SJSA1 (cell line): ENCODE measurements at places on chromosomes 2 and 18.

DNA sequence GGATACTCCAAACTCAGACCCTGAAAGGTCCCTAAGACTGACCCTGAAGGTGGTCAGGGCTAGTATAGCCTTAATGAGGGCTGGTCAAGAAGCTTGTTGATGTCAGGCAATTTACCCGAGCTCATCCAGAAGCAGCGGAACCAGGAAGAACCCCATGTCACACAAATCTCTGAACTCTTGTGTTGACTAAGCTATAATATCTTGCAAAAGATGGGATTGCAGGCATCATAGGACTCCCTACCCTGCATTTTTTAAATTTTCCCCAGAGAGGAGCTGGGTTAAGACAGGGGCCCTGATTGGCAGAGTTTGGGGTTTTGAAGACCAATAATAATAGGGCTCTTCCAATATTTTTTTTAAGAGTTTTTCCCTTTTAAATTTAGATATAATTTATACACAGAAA is 2.0 kb upstream of the PLEKHB2 start:
- H3K36me3 ChIP-seq: peaks cover 11% of the 10 kb centered on the region; the same call in 1 of the 2 replicates
- no peak overlapping the region for H3K27ac ChIP-seq
- H3K27me3 ChIP-seq: no peaks in the 10 kb centered on the region
- DNase-seq: no peak
- no peak overlapping the region for H3K4me3 ChIP-seq
- peaks cover 28% of the 10 kb centered on the region for H3K4me1 ChIP-seq

GRCh38 chr18:7946734-7947377 is 379.7 kb downstream of the PTPRM start:
- DNase-seq: peak; percentile 89
- peak overlapping the region; percentile 75 for H3K27ac ChIP-seq
- no peaks in the 10 kb centered on the region for H3K27me3 ChIP-seq
- no peaks in the 10 kb centered on the region for H3K36me3 ChIP-seq
- H3K4me1 ChIP-seq: peaks cover 41% of the 10 kb centered on the region

DNA sequence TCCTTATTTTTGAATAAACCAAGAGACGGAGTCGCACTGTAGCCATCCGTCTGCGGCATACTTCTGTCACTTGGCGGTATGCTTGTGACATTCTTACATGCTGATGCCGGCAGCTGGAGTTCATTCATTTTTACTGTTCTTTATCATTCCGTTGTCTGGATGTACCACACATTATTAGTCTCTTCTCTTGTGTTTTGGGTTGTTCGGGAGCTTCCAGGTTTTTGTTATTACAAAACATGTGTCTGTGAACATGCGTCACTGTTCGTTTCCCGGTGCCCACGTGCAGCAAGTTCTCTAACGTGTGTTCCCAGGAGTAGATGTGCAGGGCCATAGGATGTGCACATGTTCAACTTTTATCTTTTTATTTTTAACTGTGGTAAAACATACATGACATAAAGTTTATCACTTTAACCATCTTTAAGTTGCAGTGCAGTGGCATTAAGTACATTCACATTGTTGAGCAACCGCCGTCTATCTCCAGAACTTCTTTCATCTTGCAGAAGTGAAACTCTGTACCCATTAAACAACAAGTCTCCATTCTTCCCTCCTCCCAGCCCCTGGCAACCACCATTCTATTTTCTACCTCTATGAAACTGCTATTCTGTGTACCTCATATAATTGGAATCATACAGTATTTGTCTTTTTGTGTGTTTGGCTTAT is 40.1 kb downstream of the MTCL1 start:
- no peak overlapping the region for H3K27ac ChIP-seq
- no peak overlapping the region for H3K4me3 ChIP-seq

- no peak overlapping the region for H3K27ac ChIP-seq
- H3K4me3 ChIP-seq: no peak overlapping the region
- H3K36me3 ChIP-seq: no peaks in the 10 kb centered on the region
- H3K27me3 ChIP-seq: no peaks in the 10 kb centered on the region
- no peak for DNase-seq
- no peaks in the 10 kb centered on the region for H3K4me1 ChIP-seq
Observed at GRCh38 chr2:228762565-228762964, 508.5 kb downstream of the PID1 start.

- no peaks in the 10 kb centered on the region for H3K27me3 ChIP-seq
- DNase-seq: no peak
- H3K4me1 ChIP-seq: peaks cover 31% of the 10 kb centered on the region
- H3K27ac ChIP-seq: peak overlapping the region; percentile 81
- H3K4me3 ChIP-seq: peak overlapping the region; percentile 93
- H3K36me3 ChIP-seq: peaks cover 9% of the 10 kb centered on the region
Observed at GRCh38 chr18:12656605-12656937, 1.3 kb downstream of the SPIRE1 start.

DNA sequence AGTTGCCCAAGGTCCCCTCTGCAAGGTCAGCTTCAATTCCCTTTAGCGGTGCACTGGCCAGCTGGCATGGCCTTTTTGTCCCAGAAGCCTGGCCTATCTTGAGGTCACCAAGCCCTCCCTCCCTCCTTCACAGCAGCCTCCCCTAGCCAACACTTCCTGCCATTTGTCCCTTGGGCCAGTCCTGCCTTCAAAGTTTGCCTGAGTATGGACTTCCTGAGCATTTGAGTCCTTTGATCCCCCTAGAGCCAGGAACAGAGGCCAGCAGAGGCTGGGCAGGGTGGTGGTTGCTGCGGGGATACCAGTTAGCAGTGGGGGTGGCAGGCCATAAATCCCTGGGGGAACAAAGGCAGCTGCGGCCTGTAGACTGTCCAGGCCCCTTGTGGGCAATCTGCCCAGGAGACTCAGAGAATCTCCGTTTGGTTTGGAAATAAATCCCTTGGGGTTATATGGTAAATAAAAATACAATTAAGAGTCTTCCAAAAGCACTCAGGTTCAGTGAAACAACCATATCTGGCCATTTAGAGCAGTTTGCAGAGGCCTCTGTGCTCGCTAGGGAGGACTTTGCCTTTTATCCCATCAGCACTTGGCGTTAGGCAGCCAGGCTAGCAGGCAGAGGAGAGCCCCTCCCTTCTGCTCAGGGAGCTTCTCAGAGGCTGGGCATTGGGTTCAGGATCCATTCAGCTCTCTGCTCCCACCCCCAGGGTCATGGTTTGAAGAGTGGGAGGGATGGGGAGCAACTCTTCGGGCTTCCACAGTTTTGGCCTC is 3.1 kb upstream of the HES6 start:
- H3K27me3 ChIP-seq: peaks cover 11% of the 10 kb centered on the region
- no peak overlapping the region for H3K27ac ChIP-seq
- no peak for DNase-seq
- no peak overlapping the region for H3K4me3 ChIP-seq
- H3K36me3 ChIP-seq: peaks cover 15% of the 10 kb centered on the region

GRCh38 chr2:175432793-175433192 is 251.3 kb upstream of the ATP5MC3 start:
- DNase-seq: no peak
- H3K4me3 ChIP-seq: no peak overlapping the region
- 0 out of 2 replicates have a peak, but pooled peaks cover 5% of the 10 kb centered on the region for H3K27me3 ChIP-seq
- H3K27ac ChIP-seq: no peak overlapping the region
- H3K36me3 ChIP-seq: no peaks in the 10 kb centered on the region
- no peaks in the 10 kb centered on the region for H3K4me1 ChIP-seq

GRCh38 chr2:54931473-54931872 is 118.8 kb downstream of the RTN4 start:
- H3K4me1 ChIP-seq: no peaks in the 10 kb centered on the region
- H3K36me3 ChIP-seq: no peaks in the 10 kb centered on the region
- no peak overlapping the region for H3K4me3 ChIP-seq
- no peak overlapping the region for H3K27ac ChIP-seq
- H3K27me3 ChIP-seq: no peaks in the 10 kb centered on the region
- no peak for DNase-seq

- H3K4me3 ChIP-seq: no peak overlapping the region
- no peaks in the 10 kb centered on the region for H3K27me3 ChIP-seq
- no peaks in the 10 kb centered on the region for H3K4me1 ChIP-seq
- DNase-seq: no peak
- no peak overlapping the region for H3K27ac ChIP-seq
Observed at GRCh38 chr2:24169023-24169422, 5.8 kb upstream of the FAM228A start.

DNA sequence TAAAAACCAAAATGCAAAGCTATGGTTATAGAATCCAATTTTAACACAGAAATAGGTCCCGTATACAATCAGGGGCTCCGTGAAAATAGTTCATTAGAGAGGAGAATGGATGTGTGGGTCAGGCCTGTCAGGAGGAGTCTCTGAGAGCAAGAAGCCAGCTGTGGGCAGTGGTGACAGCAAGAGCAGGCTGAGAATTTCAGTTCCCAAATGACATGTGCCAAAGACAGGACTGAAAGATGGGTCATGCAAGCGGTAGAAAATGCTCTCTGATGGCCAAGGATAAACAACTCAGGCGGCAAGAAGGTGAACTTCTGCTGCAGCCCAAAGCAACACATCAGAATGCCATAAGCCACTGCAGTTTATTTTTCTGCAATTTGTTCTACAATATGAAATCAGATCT is 100.4 kb downstream of the CCDC141 start:
- DNase-seq: no peak
- H3K4me3 ChIP-seq: no peak overlapping the region
- H3K36me3 ChIP-seq: no peaks in the 10 kb centered on the region
- no peaks in the 10 kb centered on the region for H3K4me1 ChIP-seq

DNA sequence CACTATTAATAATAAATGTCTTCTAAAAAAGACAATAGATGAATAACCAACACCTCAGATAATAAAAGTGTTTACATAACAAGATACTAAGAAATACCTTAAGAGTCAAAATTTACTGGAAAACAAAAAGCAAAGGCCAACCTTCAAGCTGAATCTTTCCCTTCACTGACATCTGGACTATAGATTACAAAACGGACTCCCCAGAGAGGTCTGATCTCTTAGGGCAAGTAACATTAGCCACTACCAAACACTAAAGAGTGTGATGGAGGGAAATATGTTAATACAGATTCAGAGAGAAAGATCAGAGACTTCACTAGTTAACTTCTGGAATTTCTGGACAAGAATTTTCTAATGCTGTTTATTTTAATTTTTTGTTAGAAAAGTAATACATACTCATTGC is 13.9 kb downstream of the CLASP1 start:
- peaks cover 33% of the 10 kb centered on the region for H3K4me1 ChIP-seq
- peak; percentile 46 for DNase-seq
- peaks cover 8% of the 10 kb centered on the region for H3K36me3 ChIP-seq
